ENCODE measurements at places on chromosomes 4 and X.

DNA sequence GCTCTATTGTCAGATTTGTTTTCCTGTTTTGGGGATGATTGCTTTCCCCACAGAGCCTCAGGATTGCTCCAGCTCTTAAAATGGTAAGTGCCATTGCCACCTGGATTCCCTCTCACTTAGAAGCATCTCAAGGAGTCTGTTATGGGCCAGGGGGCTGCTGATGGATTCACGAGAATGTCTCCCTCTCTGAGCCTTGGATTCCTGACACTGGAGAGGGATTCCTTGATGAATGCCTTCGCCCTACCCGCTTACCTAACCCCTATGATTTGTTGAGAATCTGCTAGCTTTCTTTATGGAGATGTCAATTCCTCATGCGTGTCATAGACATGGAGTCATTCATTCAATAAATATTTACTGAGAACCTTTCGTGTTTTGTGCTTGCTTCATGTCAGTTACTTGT lies 36.9 kb upstream of the TENM3 start:
- H3K4me1 ChIP-seq: peaks cover 6% of the 10 kb centered on the region
- no peak overlapping the region for H3K27ac ChIP-seq
- H3K4me3 ChIP-seq: no peak overlapping the region

- no peak overlapping the region for H3K4me3 ChIP-seq
- no peaks in the 10 kb centered on the region for H3K4me1 ChIP-seq
- H3K27ac ChIP-seq: no peak overlapping the region
- no peaks in the 10 kb centered on the region for H3K36me3 ChIP-seq
- DNase-seq: no peak
Observed at GRCh38 chrX:83469551-83469950, 38.5 kb upstream of the POU3F4 start.

GRCh38 chr4:91963486-91963885 lies 340.3 kb upstream of the GRID2 start:
- no peaks in the 10 kb centered on the region for H3K27me3 ChIP-seq
- H3K27ac ChIP-seq: no peak overlapping the region
- H3K4me1 ChIP-seq: no peaks in the 10 kb centered on the region
- DNase-seq: no peak
- H3K36me3 ChIP-seq: no peaks in the 10 kb centered on the region
- H3K4me3 ChIP-seq: no peak overlapping the region

DNA sequence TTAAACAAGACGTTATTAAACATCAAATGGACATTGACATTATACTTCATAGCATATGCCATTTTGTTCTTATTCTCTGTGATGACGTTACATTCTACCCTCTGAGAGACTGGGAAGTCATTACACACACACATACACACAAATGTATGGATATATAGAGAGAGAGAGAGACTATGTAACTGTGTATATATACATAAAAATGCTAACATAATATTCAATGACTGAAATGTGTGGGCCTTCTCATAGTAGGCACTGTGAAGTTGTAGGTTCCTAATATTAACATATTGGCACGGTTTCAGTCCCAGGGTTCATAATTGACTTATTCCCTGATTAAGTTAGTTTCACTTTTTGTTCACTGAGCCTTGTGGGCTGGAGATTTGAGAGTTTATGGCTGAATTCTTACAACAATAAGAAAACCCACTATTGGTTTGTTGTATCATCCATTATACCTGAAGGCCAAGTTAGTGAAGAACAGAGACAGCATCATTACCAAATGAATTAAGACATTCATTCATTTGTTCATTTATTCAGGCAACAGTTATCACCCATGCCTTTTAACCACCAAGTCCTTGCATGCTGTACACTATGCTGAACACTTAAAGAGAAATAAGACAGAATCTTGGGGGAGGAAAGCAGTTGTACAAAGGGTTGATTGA lies 68.5 kb downstream of the GAB1 start:
- no peak overlapping the region for H3K27ac ChIP-seq
- no peak for DNase-seq
- no peaks in the 10 kb centered on the region for H3K36me3 ChIP-seq
- H3K27me3 ChIP-seq: no peaks in the 10 kb centered on the region
- H3K4me3 ChIP-seq: no peak overlapping the region
- H3K4me1 ChIP-seq: peaks cover 47% of the 10 kb centered on the region

GRCh38 chr4:57158762-57159161 lies 48.6 kb upstream of the IGFBP7 start:
- H3K4me1 ChIP-seq: peaks cover 6% of the 10 kb centered on the region
- H3K27ac ChIP-seq: no peak overlapping the region
- H3K4me3 ChIP-seq: no peak overlapping the region
- peaks cover 2% of the 10 kb centered on the region for H3K27me3 ChIP-seq
- no peak for DNase-seq

GRCh38 chrX:2549876-2550275 lies 49.1 kb upstream of the DHRSX start:
- no peak overlapping the region for H3K4me3 ChIP-seq
- H3K4me1 ChIP-seq: no peaks in the 10 kb centered on the region
- H3K36me3 ChIP-seq: no peaks in the 10 kb centered on the region
- no peak for DNase-seq

DNA sequence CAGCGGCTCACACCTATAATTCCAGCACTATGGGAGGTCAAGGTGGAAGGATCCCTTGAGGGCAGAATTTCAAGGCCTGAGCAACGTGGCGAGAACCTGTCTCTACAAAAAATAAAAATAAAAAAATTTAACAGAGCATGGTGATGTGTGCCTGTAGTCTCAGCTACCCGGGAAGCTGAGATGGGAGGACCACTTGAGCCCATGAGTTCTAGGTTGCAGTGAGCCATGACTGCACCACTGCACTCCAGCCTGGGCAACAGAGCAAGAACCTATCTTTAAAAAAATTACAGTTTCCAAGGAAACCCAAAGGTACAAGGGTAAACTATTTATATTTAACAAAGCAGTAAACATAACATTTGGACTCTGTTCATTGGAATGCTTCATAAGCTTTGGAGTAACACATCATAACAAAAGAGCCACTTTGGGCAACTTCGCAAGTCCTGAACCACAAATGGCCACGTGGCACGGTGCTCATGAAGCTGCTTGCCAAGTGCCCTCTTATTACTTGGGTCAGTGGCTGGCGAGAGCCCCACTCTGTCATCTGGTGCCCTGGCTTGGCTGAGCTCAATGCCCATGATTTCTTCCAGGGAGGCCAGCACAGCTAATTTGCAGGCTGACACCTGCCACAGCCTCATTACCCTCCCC lies 165.6 kb downstream of the SH3KBP1 start:
- no peaks in the 10 kb centered on the region for H3K27me3 ChIP-seq
- H3K27ac ChIP-seq: no peak overlapping the region
- DNase-seq: no peak
- no peak overlapping the region for H3K4me3 ChIP-seq
- H3K4me1 ChIP-seq: no peaks in the 10 kb centered on the region

DNA sequence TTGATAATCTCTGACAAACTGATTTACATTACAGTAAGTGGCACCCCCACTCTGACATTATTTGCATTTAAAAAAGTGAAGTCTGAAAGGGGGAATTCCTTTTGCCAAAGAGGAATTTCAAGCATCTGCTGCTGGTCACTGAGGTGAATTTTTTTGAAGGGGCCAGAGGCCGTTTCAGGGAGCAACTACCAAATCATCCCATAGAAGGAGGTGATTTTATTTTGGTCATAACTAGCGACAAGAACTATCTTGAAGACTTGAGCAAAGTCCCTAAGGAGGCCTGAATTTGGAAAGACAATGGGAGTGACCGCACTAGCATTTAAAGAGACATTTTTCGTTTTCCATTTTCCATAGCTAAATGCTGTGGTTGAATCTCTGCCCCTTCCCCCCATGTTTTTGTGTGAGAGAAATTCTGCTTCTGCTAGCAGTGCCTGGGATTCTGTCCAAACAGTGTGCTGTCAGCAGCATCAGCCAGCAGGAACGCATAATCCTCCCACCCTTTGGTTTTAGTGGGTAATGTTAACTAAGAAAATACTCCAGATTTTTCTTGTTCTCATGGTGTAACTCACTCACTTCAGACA lies 110.1 kb upstream of the MED14 start:
- H3K4me3 ChIP-seq: no peak overlapping the region
- no peaks in the 10 kb centered on the region for H3K27me3 ChIP-seq
- no peaks in the 10 kb centered on the region for H3K4me1 ChIP-seq
- no peak overlapping the region for H3K27ac ChIP-seq
- H3K36me3 ChIP-seq: no peaks in the 10 kb centered on the region
- no peak for DNase-seq

DNA sequence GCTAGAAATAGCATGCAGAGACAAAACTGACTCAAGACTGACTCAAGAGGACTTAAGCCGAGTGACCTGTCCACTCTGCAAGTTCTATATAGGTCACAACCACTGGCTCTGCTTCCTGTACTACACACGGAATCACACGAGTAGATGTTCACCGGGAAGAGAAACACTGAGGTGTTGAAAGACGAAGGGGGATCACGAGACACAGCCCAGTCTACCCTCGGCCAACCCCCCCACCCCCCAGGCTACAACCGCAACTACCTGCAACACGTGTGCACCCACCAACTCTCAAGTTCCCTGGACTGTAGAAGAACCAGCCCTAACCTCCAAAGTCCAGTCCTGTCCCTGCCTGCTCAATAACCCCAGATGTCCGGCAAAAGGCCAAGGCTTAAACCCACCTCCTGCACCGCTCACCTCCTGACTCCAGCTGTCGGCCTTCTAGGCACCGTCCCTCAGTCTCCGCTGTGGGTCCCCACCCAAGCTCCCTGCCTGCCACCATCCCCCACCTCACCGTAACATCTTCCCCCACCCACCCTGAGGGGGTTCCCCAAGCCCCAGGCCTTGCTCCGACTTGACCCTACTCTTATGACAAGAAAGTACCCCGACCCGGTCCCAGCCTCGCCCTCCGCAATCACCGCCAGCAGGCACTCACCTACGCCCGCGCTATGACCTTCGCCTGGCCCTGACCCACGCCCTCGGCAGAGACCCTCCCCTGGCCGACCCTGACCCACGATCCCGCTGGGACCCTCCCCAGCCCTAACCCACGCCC lies 739 bp downstream of the GAK start:
- peaks cover 52% of the 10 kb centered on the region for H3K4me1 ChIP-seq
- H3K27me3 ChIP-seq: no peaks in the 10 kb centered on the region
- peak overlapping the region; percentile 92 for H3K27ac ChIP-seq
- DNase-seq: peak; percentile 81
- H3K4me3 ChIP-seq: peak overlapping the region; percentile 96

DNA sequence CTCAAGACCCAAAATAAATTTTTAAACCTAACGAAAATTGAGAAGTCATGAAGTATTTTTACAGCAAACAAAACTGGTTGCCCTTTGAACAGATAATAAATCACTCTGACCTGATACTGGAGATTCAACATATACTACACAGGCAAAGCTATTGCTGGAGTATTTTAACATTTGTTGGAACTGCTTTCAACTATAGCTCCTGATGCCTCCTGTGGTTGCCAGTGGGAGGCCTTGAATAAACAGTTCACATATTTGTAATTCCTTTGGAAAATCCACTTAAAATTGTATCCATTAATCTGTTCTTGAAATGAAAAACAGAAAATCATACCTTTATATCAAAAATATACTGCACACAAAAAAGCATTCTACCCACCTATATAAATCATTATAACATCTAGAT lies 605.1 kb downstream of the KCTD8 start:
- H3K27me3 ChIP-seq: no peaks in the 10 kb centered on the region
- no peak for DNase-seq
- no peak overlapping the region for H3K27ac ChIP-seq
- no peak overlapping the region for H3K4me3 ChIP-seq
- no peaks in the 10 kb centered on the region for H3K36me3 ChIP-seq

GRCh38 chrX:101803451-101803850 lies 128.4 kb downstream of the ZMAT1 start:
- H3K27me3 ChIP-seq: no peaks in the 10 kb centered on the region
- H3K36me3 ChIP-seq: no peaks in the 10 kb centered on the region
- H3K27ac ChIP-seq: no peak overlapping the region
- no peak overlapping the region for H3K4me3 ChIP-seq

- H3K4me3 ChIP-seq: no peak overlapping the region
- H3K36me3 ChIP-seq: no peaks in the 10 kb centered on the region
- H3K27ac ChIP-seq: no peak overlapping the region
- DNase-seq: no peak
Observed at GRCh38 chrX:129981752-129982299, 609 bp upstream of the BCORL1 start.

- H3K4me1 ChIP-seq: no peaks in the 10 kb centered on the region
- no peaks in the 10 kb centered on the region for H3K36me3 ChIP-seq
- H3K27me3 ChIP-seq: no peaks in the 10 kb centered on the region
- DNase-seq: no peak
- no peak overlapping the region for H3K27ac ChIP-seq
Observed at GRCh38 chr4:31328932-31329331, 608.8 kb downstream of the PCDH7 start.

- no peak for DNase-seq
- no peak overlapping the region for H3K27ac ChIP-seq
- H3K27me3 ChIP-seq: no peaks in the 10 kb centered on the region
- no peak overlapping the region for H3K4me3 ChIP-seq
- H3K36me3 ChIP-seq: no peaks in the 10 kb centered on the region
- H3K4me1 ChIP-seq: peaks cover 21% of the 10 kb centered on the region
Observed at GRCh38 chr4:101989551-101989950, 199.0 kb downstream of the BANK1 start.

DNA sequence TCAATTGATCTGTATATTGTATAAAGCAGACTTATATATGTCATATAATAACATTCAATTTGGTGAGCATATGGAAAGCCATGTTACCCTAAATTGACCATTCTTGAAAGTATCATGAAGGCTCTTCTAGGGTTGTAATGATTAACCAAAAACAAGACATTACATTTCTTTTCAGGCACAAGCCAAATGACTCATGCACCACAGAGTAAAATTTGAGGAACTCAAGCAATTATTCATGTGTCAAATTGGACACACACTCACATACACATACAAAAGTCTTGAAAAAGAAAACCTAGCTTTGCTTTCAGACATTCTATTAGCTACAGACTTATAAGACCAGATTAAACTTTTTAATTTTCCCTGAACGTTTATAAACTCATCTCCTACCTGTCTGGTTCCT lies 146.5 kb upstream of the PCDH18 start:
- H3K4me3 ChIP-seq: no peak overlapping the region
- H3K27ac ChIP-seq: no peak overlapping the region
- H3K36me3 ChIP-seq: no peaks in the 10 kb centered on the region
- no peaks in the 10 kb centered on the region for H3K4me1 ChIP-seq
- H3K27me3 ChIP-seq: no peaks in the 10 kb centered on the region

GRCh38 chrX:120111611-120112010 lies 4.1 kb downstream of the RHOXF1 start:
- H3K4me3 ChIP-seq: no peak overlapping the region
- H3K36me3 ChIP-seq: no peaks in the 10 kb centered on the region
- no peak for DNase-seq
- H3K27me3 ChIP-seq: no peaks in the 10 kb centered on the region
- H3K4me1 ChIP-seq: no peaks in the 10 kb centered on the region

DNA sequence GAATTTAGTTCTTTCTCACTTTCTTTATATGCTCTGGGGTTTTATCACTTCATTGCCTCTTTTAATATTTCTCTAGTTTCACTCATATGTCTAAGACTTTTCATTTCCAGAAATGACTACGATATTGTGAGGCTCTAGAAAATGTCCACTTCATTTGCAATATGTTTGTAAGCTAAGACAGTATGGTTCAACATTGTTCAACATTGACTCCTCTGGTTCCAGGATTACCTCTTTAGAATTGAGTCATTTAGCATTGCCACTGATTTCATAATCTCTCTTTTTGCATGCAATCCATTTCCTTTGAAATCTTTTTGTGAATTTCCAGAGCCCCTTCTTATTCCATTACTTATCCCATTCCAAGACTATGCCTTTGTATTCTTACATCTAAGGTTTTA lies 32.3 kb downstream of the BBS12 start:
- H3K27me3 ChIP-seq: no peaks in the 10 kb centered on the region
- no peak for DNase-seq
- no peak overlapping the region for H3K4me3 ChIP-seq
- H3K36me3 ChIP-seq: no peaks in the 10 kb centered on the region
